ENCODE measurements at places on chromosomes 1 and 21. TPM values are rescaled to one million over a fixed set of nuclear protein-coding genes. Genes with fewer than 3 reads are reported as not detected.

KRTAP6-3 gene
- not detected for total RNA-seq

GBP5 gene
- total RNA-seq, result 0.14 TPM

KRTAP19-3 gene
- not detected for total RNA-seq

RAB29 gene
- total RNA-seq, result 7.2 TPM

ATAD3A gene
- 61.7 TPM for total RNA-seq

PDZK1 gene
- not detected for total RNA-seq

C1QB gene
- not detected for total RNA-seq

SPRR4 gene
- not detected for total RNA-seq

GRCh38 chr1:21295002-21295401 is 4.7 kb upstream of the ECE1 start:
- no peak for DNase-seq

- no peak for DNase-seq
Observed at GRCh38 chr1:3672231-3672970, 20.1 kb downstream of the TP73 start.

GRCh38 chr21:43297989-43298388 is 128.9 kb downstream of the SIK1 start:
- DNase-seq, result no peak

- DNase-seq, result no peak
Observed at GRCh38 chr1:162250004-162250730, 126.5 kb downstream of the SPATA46 start.

GRCh38 chr1:16243215-16243610 is 6.2 kb upstream of the CPLANE2 start:
- no peak for DNase-seq

GRCh38 chr1:151801310-151801820 is 3.9 kb downstream of the LINGO4 start:
- DNase-seq, result no peak

DNA sequence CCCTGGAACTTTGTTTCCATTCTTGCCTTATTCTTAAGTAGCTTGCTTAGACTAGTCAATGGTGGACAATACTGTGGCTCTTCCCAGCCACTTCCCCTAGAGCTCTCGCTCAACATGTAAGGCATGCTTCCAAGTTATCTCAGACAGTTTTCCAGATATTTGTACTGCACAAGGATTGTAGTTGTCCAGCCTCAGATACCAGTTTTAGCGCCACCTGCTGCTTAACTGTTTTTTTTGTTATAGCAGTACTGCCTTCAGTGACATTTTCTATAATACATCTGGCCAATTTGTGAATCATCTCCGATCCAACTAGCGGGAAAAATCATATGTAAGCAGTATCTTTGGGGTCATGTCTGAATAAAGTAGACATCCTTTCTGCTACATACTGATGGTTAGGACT is 346.7 kb upstream of the ADGRL4 start:
- peak; percentile 66 for DNase-seq

- DNase-seq, result peak; percentile 41
Observed at GRCh38 chr1:226821719-226822085, 48.7 kb upstream of the PSEN2 start.

DNA sequence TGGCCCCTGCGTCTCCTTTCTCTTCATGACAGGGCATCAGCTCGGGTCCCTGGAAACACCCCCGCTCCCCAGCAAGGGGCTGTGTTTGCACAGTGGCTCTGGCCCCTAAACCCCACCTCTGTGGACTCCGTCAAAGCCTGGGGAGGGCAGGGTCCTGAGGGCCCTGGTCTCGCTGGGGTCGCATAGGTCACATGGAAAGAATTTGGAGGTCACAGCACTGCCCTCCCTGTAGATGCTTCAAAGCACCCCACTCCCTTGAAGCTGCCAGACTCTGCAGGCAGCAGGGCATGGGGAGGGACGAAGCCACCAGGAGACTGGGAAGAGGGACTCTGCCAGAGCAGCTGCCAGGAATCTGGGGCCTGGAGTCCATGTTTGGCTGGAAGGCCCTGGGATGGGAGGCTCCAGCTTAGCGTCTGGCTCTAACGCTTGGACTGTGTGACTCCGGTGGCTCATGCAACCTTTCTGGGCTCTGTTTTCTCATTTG is 36.6 kb upstream of the ECE1 start:
- no peak for DNase-seq

- DNase-seq, result peak; percentile 37
Observed at GRCh38 chr1:47696737-47697441, 259.0 kb downstream of the FOXD2 start.

GRCh38 chr1:22420455-22421053 is 31.1 kb upstream of the ZBTB40 start:
- peak; percentile 87 for DNase-seq

DNA sequence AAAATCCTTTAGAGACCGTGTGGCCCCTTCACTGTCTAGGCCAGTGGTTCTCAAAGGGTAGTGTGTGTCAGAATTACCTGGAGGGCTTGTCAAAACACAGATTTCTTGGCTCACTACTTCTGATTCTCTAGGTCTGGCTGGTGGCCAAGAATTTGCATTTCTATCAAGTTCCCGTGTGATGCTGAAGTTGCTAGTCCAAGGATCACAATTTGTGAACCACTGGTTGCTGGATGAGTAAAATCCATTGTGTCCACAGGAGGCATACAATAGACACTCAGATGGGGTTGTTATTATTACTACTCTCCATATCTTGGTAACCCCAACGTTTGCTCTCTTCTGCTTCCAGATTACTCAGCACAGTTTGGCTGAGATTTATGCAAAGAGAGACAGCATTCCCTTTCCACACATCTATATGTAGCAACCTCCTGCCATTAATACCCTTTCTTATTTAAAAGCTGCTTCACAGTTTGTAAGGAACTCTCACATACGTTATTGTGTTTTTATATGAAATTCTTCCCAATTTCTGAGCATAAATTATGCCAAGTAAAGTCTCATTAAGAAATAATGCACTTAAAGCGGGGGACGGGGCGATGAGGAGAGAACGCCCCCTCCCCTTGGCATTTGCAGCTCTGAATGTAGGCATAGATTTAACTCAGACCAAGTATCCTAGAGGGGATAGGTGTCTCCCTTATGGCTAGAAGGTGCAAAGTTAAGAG is 720 bp upstream of the TMCC2 start:
- DNase-seq, result no peak

- no peak for DNase-seq
Observed at GRCh38 chr1:54800899-54801759, at the start of gene TTC22. TSS of gene TTC22 (minus strand) at chr1:54801323. CDS start at chr1:54801163, 160 bp downstream.

GRCh38 chr1:39695016-39695415 is 3.8 kb upstream of the HPCAL4 start:
- peak; percentile 23 for DNase-seq

- DNase-seq, result no peak
Observed at GRCh38 chr1:164310166-164310565, 248.8 kb upstream of the PBX1 start.

DNA sequence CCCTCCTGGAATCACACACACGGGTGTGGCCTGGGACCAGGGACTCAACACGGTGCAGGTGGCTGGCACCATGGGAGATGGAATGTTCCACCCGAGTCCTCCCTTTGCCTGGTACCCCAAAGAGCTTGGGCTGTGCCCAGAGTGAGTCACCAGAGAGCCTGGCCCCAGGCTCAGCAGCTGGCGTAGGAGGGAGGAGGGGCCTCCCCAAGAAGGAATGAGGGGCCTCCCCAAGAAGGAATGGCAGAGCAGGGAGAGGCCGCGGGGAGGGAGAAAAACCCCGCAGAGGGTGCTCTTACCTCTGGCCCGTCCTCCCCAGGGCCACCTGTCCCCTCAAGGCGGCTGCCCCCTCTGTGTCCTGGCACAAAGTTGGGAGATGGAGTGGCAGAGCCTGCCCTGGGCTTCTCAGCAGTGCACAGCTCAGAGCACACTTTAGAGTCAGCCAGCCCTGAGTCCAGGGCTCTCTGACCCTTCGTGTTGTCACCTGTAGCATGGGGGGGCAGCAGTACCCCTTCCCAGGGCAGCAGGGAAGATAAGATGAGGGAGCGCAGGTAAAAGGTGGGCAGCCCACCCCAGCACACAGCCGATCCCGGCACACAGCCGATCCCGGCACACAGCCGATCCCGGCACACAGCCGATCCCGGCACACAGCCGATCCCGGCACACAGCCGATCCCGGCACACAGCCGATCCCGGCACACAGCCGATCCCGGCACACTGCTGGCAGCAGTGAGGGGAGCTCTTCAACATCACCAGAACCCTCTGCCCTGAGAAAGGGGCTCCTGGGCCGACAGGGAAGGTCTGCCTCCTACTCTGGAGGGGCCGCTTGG is 20.2 kb upstream of the KCNAB2 start:
- no peak for DNase-seq

DNA sequence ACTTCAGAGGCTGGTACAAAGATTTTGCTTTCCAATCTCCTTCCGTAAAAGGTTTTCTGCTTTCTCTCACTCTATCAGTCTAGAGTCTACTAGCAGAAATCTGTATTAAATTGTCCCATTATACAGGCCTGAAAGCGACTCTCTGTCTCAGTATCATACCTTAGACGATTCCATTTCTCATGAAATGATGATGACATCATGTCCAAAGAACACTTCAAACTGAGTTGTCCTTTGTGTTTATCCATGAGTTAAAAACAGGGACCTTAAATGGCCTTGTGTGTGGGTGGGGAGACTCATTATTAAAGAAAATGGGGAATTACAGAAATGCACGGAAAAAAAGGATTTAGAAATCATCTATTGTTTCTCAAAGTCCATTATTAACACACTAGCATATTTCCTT is 21.0 kb upstream of the SLC44A3 start:
- DNase-seq, result no peak

DNA sequence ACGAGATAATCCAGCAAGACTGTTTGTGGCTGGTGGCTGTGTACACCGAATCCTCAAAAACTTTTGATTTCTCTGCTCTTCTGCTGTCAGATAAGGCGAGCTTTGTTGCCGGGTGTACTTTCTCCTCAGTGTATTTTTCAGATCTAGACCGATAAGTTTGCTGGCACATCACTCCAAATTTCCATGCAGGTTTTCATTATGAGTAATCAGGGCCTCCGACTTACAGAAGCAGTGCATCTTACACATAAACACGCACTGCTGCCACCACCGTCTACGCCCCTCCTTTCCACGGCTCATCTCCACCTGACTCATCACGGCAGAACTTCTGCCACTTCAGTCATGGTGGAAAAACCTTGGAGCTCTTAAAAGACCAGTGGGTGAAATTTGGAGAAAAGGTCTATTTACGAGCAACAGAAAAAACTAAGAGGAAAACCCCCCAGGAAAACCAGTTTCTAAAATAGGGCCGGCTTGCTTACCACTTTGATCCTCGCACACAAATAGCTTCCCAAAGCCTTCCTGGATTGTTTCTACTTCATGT is 7.7 kb downstream of the ZBTB21 start:
- peak; percentile 61 for DNase-seq

- no peak for DNase-seq
Observed at GRCh38 chr1:51744506-51745303, 127.8 kb downstream of the OSBPL9 start.

- DNase-seq, result no peak
Observed at GRCh38 chr1:58576325-58576726, 726 bp downstream of the TACSTD2 start.

DNA sequence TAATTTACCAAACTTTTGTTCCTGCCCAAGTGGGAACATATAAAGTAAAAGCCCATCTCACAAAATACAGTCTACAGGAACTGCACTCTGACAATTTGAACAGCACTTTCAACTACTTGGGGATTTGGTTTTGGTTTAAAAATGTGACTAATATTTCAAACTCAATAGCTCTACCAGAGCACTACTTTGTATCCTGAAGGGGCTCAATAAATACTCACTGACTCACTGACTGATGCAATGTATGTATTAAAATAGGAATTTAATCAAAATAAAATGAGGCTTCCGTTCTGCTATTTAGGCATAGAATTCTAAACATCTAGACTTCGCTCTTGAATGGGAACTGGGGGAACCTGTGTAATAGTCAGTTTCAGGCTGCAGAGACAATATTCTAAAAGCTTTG is 21.9 kb downstream of the EFCAB14 start:
- DNase-seq, result no peak

GRCh38 chr1:14606632-14607031 is 8.1 kb downstream of the KAZN start:
- DNase-seq, result no peak

DNA sequence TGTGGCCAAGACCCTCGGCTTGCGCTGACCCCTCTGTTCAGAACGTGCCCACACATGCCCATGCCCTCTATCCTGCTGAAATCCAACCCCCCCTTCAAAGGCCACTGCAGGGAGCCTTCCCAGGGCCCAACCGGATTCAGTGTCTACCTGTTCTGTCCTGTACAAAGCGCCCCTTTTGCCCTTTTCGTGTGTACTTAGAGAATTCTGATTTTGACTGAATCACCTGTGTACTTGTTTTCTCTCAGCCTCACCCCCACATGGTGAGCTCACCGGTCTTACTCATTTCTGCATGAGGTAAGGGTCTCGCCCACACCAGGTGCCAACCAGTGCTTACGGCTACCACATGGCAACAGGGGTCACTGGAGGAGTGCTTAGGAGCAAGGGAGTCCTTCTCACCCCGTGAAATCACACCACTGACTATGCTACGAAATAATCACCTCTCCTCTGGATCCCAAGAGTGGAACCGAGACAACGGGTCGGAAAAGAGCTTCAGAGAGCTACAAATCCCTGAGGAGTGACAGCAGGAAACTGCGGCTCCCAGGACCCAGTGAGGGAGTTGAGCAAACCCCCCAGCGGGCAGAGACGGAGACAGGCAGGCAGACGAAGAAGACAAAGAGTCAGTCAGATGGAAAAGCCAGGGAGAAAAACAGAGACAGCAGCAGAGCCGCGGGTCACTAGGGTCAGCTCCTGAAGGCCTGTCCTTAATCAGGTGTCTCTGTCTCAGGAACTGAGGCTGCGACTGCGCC is 2.1 kb upstream of the S100A2 start:
- no peak for DNase-seq

- no peak for DNase-seq
Observed at GRCh38 chr1:6345009-6345408, 48.6 kb downstream of the ACOT7 start.

DNA sequence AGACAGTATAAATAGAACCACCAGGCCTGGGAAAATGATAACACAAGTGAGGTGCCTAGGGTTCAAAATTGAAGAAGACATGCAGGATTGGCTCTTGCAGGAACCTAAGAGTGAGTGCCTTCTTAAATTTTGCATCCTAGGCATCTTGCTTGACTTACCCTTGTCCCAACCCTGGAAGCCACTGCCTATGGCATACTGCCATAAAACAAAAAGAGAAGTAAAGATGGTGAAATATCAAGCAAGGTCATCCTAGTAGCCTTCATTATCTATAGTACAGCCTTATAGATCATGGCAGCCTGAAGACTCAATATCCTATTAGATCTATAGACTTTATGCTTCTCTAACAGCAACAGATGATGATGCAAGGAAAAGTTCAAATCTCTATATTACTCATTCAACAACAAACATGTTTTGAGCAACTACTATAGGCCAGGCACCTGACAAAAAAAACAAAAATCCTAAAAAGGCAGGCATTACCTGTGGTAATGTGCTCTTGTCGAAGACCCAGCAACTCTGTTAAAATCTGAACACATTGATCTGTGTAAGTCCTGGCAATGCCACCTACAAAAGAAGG is 6.3 kb downstream of the AP4B1 start:
- no peak for DNase-seq

DNA sequence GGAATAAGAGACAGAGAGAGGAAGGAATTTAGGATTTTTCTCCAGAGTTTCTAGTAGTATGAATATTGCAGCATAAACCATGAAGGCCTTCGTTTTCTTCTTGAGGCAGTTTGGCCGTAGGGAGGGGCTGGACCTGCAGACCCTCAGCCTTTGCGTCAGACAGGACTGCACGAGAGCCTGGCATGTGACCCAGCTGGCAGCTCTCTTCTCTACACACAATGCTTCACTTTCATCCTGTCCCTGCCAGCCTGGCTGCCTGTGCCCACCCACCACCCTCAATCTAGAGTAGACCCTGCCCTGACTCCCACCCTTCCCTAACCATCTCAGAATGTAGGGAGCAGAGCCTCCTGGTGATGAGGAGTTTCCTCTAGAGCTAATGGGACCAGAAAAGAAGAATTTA is 1.6 kb downstream of the CA14 start:
- DNase-seq, result no peak
